ENCODE measurements at places on chromosomes 5 and 9. TPM values are rescaled to one million over a fixed set of nuclear protein-coding genes. Genes with fewer than 3 reads are reported as not detected.

Gene PCDHGC4
- total RNA-seq: 15.9 TPM

Gene WNK2
- 34.3 TPM for total RNA-seq

Gene INSL6
- total RNA-seq: not detected

Gene TAF11L5
- not detected for total RNA-seq

Gene PPP3R2
- not detected for total RNA-seq

Gene PCDHB4
- total RNA-seq: 2.6 TPM

Measured in neural crest cell (in vitro differentiated cells).